Right renal pelvis (tissue), 4 donors: ENCODE measurements at places on chromosomes 6 and 20. TPM values are rescaled to one million over a fixed set of nuclear protein-coding genes. Genes with fewer than 3 reads are reported as not detected.

CD93 gene
- polyA plus RNA-seq: 50.1 TPM

GPR63 gene
- polyA plus RNA-seq: 3.3 TPM

GRCh38 chr6:116447496-116448011 lies 13.6 kb upstream of the CALHM6 start:
- no peak for DNase-seq

GRCh38 chr6:164163239-164163638 lies 748.7 kb downstream of the QKI start:
- DNase-seq: no peak

- no peak for DNase-seq
Measured at GRCh38 chr20:48492715-48493070, 335.1 kb downstream of the PREX1 start.

- no peak for DNase-seq
Measured at GRCh38 chr6:63440594-63440993, 120.8 kb upstream of the LGSN start.
